ENCODE measurements at places on chromosomes 4 and X.

DNA sequence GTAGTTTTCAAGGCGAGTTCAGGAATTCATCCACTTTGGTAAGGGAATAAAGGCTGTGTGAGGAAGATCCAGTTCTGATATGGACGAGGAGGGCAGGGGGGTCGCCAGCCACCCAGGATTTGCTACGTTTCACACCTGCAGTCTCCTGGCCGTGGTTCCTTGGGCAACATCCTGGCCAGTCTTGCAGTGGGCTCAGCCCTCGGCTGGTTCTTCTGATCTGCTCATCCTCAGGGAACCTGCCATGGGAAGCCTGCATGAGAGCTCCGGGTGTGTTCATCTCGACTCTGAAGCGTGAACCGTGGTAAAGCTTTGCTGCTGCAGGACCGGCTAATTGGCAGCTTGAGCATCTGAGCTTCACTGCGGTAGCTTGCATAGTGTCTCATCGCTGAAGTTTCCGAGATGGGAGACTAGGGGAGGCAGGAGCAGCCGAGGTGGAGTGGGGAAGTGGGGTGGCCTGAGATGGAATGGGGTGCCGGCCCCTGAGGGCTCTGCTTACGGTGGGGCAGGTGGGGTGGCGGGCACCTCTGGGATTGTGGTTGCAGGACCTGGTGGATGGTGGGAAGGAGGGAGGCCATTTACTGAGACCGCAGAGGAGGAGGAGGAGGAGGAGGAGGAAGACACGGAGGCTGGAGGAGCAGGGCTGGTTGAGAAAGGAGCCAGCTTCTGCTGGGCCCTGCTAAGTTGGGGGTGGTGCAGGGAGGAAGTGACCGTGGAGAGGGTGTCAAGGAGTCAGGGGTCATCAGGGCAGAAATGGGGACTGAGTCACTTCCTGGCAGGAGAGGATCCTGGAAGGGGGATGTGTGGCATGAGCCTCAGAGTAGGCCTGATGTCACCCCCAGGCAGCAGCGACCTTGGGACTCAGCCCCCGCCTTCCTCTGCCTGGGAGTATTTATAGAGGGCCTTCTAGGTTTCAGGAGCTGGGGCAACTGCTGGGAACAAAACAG lies 213.1 kb upstream of the PSAPL1 start:
- DNase-seq: no peak

GRCh38 chr4:186128842-186129241 lies 24.3 kb downstream of the FAM149A start:
- no peak for DNase-seq

DNA sequence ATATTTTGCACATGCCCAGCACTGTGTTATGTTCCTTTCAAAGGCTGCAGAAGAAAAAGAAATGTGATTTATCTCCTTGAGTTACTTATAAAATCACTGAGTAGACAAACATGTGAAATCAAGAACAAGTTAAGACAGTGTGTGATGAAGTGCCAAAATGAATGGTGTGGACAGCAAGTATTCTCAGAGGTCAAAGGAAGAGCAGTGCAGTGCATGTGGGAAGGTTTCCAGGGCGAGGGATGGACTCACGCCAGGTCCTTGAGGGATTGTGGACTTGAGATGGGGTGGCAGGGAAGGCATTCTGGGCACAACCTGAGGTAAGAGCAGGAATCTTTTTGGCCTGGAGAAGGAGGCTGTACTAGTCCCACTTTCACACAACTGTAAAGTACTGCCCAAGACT lies 115.5 kb downstream of the FNIP2 start:
- DNase-seq: no peak

GRCh38 chrX:42803320-42803719 lies 25.4 kb upstream of the PPP1R2C start:
- DNase-seq: no peak

DNA sequence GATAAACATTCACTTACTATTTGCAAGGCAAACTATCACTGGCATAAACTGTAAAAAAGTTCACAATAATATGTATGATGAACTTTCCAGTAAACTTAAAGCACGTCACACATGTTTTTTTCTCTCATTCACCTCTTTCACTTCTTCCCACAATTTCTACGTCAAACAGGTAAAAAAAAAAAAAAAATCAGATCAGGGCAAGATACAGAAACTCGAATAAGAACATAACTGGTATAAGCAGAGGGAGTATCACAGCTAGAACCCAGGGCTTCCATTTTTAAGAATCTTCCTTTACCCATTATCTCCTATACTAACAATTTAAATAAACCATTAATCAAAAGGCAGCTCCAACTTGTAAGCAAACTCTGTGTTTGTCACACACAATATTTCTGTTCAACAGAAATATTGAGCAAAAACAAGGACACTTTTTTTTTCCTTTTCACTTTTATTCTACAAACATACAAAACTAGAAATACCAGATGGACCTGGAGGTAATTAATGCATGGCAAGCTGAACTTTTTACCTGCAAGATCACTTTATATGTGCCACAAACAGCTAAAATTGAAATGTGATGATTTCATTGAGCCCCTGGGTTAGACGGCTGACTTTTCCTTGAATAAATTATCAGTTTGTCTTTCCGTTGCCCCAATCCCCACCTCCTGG lies 47.5 kb upstream of the NSUN7 start:
- DNase-seq: no peak

DNA sequence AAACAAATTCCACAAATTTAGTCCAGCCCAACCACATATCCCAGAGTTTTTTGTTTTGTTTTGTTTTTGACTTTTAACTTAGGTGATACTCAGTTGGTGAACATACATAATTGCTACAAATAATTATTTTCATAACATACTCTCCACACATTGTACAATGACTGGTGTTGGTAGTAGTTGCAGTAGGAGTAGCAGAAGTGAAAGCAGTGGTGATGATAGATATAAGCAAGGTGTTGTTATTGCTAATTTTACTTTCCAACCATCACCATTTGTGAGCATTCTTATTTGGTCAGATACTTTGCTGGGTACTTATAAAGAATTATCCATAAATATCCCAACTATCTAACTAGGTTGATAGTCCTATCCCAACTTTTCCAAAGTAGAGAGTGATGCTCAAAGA lies 47.3 kb downstream of the ARHGAP24 start:
- no peak for DNase-seq

DNA sequence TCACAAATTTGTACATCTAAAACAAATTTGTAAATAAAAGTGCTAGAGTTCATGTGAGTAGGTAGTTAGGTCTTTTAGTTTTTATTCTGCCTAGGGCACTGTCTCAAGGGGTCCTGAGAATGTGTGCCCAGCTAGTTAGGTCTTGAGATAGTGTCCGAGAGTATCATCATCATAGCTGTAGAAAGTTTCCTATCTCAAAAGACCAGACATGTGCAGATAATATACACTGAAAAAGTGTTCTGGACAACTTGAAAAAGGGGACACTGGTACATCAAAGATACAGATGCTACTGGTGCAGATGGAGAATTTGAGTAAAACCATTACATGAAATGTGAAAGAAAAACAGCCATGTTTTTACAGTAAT lies 1.8 kb upstream of the ZCCHC4 start:
- no peak for DNase-seq

DNA sequence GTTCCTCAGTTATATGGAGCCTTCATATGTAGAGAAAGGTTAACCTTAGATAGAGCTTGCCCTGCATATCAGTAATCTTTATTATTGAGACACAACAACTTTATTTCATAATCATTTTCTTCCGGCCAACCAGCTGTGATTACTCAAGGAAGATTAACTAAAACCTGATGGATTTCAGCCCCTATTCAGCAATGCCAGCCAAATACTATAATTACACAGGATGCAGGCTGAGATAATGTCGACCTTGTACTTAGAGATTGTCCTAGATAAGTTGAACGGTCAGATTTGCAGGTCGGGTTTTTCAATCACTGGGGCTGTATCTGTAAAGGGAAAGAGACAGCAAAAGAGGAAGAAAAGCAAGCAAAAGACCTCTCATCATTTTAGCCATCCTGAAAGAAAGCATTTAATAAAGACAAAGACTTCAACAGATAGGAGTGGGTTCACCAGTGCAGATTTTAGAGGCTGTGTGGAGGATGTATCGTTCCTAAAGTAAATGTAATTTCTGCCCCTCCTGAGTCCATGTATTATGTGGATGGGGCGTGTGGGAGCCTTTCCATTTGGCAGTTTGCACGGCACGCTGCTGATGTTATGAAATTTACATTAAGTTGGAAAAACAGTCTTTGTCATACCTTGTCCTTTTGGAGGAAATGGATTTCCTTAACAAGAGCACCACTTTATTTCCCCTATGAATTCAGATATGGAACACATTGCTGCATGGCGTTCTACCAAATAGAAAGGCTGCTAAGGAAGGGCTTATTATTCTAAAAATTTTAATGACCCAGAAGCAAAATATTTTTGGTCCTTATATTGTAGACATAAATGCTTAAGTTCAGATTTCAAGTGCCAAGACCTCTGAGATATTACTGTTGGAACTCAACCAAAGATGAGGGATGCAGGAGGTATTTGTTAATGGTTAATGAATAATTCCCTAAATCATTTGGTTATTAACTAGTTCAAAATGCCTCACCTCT lies 496.7 kb downstream of the SPRY1 start:
- no peak for DNase-seq

DNA sequence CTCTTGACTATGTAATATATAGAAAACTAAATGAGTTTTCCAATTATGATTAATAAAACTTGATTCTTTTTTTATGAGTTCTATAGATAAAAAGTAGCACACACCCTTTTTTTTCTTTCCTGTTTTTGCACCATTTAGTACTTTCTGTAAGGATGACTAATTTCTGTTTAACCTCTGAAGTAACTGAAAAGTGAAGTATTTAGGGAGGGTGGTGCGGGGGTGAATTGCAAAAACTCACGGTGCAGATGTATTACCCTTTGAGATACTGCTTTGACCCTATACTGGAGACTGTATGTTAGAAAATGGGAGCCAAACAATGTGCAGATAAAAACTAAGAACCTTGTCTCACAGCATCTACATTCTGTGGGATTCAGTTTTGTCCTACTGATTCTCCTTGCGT lies 471.6 kb downstream of the DTHD1 start:
- DNase-seq: no peak

- no peak for DNase-seq
These were observed 9.5 kb upstream of the AMMECR1 start for GRCh38 chrX:110327336-110327735.

GRCh38 chrX:123171781-123172180 lies 12.3 kb upstream of the GRIA3 start:
- DNase-seq: no peak

- DNase-seq: no peak
These were observed 2.6 kb upstream of the DOCK11 start for GRCh38 chrX:118493016-118493415.

DNA sequence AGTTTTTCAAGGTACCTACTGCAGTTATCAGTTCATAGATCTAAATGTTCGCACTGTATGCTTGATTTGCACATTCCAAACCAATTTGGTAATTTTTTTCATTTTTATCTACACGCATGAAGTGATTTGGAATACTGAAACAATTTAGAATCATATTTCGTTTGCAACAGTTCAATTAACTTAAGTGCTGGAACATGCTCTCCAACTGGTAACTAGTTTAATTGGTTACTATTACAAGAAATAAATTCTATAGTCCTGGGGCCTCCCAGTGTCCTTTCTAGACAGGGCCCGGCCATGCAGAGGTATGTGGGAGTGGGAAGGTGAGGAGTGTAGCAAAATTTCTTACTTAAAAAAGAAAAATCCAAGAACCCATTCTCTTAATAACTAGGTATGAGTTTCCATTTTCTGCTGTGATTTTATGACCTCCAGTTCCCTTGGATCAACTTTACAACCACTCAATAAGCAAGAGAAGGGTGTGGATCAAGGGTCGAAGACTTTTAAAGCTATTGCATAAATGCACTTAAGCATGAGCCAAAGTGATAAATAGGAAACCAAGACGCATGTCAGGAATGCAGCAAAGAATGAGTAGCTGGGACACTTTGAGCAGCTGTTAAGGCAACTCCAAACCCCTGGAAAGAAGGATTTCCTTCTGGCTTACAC lies 106.9 kb downstream of the PPARGC1A start:
- no peak for DNase-seq

DNA sequence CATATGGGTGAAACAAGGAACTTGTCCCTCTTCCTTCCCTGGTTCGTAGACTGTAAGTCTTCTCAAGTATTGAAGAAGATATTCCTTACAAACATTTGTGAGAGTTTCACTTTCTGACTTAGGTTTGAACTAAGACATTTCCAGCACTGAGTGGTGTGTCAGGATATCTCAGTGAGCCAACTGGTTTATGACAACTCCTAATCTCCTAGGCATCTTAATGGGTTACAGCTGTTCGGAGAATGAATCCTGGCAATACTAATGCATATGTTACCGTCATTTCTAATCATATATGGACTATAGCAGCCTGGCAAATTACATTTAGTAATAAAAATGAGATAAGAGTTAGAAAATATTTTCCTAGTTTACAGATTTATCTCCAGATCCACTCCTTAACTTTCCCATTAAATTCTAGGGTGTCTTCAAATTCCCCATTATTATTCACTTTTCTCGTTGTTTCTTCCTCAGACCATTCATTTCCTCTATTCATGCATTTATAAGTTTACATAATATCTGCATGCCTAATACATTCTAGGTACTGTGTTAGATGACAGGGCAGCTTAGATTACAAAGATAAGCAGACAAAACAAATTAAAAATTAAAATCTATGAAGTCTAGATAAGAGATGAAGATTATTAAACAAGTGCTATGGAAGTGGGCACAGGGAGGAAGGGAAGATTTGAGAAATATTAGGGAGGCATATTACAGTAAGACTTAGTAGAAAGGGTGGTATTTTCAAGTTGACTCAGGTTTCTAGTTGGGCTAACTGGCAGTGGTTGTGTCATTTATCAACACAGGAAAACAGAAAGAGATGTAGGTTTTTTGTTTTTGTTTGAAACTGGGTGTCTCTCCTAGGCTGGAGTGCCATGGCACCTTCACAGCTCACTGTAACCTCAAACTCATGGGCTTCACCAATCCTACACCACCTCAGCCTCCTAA lies 173.9 kb downstream of the WDFY3 start:
- no peak for DNase-seq

- DNase-seq: no peak
These were observed 176.9 kb upstream of the ARSJ start for GRCh38 chr4:114156371-114156770.

- no peak for DNase-seq
These were observed 336.2 kb upstream of the FAT1 start for GRCh38 chr4:187059895-187060294.

DNA sequence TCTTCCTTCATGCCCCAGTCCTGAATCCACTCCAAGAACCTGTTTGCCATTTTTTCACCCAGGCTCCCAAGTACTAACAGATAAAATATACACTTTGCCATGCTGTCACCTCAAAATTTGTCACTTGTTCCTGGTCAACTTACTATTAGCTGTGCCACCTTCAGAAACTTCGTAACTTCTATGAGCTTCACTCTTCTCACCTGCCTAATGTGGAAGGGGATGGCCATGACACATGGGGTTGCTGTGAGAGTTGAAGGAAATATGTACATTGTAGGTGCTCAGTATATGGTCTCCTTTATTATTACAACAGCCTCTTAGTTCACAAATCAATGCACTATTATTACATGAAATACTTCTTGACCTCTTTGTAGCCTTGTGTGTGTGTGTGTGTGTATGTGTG lies 10.4 kb downstream of the TMSB4X start:
- DNase-seq: no peak

- DNase-seq: no peak
These were observed 200.6 kb downstream of the APBB2 start for GRCh38 chr4:41013746-41014145.

All from foreskin melanocyte (primary cell).